Uterine smooth muscle cell (primary cell): ENCODE measurements at places on chromosomes 1 and 21. TPM values are rescaled to one million over a fixed set of nuclear protein-coding genes. Genes with fewer than 3 reads are reported as not detected.

GADD45A gene
- 65.5 and 88.7 TPM in 2 replicates for total RNA-seq

OMA1 gene
- total RNA-seq, result 15.9 and 30.4 TPM in 2 replicates

TSPEAR gene
- not detected in 2 replicates for total RNA-seq

LHX8 gene
- not detected in 2 replicates for total RNA-seq

CFHR1 gene
- total RNA-seq, result 0.11 and 0.25 TPM in 2 replicates

LCE1D gene
- total RNA-seq, result not detected in 2 replicates

HENMT1 gene
- 1.7 and 2.4 TPM in 2 replicates for total RNA-seq

KLHDC7A gene
- total RNA-seq, result not detected in 2 replicates

TBX15 gene
- not detected in 2 replicates for total RNA-seq

SORT1 gene
- total RNA-seq, result 5.8 and 12.6 TPM in 2 replicates

LAMC2 gene
- 1.4 and 6.3 TPM in 2 replicates for total RNA-seq

EPB41 gene
- total RNA-seq, result 15.9 and 35.4 TPM in 2 replicates

GGPS1 gene
- 20.3 and 26.4 TPM in 2 replicates for total RNA-seq

FMO1 gene
- 0.11 and 0.37 TPM in 2 replicates for total RNA-seq

PPP1R12B gene
- 16.9 and 23.0 TPM in 2 replicates for total RNA-seq

NBPF11 gene
- 5.5 and 7.0 TPM in 2 replicates for total RNA-seq

TFF2 gene
- total RNA-seq, result not detected in 2 replicates

KPRP gene
- total RNA-seq, result not detected in 2 replicates

ALPL gene
- 4.2 and 6.7 TPM in 2 replicates for total RNA-seq

ATP6V1G3 gene
- total RNA-seq, result not detected in 2 replicates

IFI44L gene
- 2.7 and 4.5 TPM in 2 replicates for total RNA-seq

FAM167B gene
- 0.44 and 0.50 TPM in 2 replicates for total RNA-seq

HSF2BP gene
- 1.00 and 2.4 TPM in 2 replicates for total RNA-seq

TRIM67 gene
- total RNA-seq, result not detected in 2 replicates
